GF-D8 (cell line): ENCODE measurements at places on chromosomes 6 and 20.

GRCh38 chr20:62104791-62105345 lies 17.4 kb upstream of the LSM14B start:
- DNase-seq, result no peak

DNA sequence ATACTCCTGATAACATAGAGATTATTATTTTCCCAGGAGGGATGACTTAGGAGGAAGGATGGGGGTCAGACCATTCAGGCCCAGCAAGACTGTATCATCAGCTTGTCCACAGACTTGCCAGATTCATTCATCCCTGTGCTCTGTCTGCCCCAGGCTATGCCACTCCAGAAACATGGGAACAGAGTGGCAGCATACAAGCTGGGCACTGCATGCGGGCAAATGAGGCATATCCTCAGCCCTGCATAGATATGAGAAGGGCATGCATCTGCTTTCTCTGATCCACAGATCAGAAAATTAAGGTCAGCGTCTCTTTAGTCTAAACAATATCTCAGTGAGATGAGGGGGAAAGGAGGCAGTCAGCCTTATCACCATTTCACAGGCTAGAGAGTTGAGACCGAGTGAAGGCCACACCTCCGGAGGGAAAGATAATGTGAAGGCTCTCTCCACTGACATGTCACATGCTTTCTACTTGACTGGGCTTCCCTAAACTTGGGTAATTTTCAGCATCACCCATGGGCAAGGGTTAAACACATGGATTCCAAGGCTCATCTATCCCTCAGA lies 140.5 kb downstream of the TFAP2B start:
- DNase-seq, result no peak

DNA sequence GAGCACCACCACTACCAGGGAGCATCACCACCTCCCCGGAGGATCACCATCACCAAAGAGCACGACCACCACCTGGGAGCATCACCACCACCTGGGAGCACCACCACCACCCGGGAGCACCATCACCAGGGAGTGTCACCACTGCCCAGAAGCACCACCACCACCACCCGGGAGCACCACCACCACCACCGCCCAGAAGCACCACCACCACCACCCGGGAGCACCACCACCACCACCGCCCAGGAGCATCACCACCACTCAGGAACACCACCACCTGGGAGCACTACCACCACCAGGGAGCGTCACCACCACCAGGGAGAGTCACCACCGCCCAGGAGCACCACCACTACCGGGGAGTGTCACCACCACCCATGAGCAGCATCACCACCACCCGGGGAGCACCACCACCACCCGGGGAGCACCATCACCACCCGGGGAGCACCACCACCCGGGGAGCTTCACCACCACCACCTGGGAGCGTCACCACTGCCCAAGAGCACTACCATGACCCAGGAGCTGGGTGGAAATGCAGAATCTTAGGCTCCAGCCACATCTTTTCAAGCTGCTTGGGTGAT lies 237.3 kb downstream of the SOD2 start:
- DNase-seq, result no peak

- DNase-seq, result no peak
Observed at GRCh38 chr6:144888621-144889020, 603.5 kb downstream of the UTRN start.

DNA sequence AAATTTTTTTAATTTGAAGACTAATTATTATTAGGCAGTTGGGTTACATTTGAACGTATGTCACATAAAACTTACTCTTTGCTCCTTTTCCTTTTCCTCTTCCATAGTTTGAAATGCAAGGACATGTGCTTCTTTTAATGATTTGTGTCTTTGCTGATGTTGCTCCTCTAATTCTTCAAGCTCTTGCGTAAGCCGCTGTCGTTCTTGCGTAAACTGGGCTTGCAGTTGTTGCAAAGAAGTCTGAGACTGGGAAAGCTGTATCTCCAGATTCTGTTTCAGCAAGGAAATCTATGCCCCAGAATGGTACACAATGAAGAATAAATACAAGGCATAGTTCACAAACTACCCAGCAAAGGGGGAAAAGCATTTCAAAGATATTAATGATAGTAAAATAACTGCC lies 45.1 kb upstream of the MCM9 start:
- DNase-seq, result no peak

DNA sequence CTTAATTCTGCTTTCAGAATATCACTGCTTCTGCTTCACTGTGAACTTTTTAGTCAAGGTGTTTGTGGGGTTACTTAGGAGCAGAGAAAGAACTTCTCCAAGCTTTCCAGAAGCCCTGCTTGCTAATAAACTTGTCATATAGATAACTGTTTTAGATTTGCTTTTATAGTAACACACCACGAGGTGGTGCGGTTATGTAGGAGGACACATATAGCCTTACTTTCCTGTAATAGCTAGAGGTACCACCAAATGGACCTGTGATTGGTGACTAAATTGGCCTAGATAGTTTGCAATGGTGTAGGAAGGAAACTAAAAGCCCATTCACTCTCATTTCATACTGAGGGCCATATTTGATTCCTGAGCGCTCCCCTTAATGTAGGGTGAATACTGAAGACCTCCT lies 52.3 kb upstream of the BCLAF1 start:
- no peak for DNase-seq

GRCh38 chr6:69390125-69390524 lies 406.7 kb downstream of the LMBRD1 start:
- no peak for DNase-seq

DNA sequence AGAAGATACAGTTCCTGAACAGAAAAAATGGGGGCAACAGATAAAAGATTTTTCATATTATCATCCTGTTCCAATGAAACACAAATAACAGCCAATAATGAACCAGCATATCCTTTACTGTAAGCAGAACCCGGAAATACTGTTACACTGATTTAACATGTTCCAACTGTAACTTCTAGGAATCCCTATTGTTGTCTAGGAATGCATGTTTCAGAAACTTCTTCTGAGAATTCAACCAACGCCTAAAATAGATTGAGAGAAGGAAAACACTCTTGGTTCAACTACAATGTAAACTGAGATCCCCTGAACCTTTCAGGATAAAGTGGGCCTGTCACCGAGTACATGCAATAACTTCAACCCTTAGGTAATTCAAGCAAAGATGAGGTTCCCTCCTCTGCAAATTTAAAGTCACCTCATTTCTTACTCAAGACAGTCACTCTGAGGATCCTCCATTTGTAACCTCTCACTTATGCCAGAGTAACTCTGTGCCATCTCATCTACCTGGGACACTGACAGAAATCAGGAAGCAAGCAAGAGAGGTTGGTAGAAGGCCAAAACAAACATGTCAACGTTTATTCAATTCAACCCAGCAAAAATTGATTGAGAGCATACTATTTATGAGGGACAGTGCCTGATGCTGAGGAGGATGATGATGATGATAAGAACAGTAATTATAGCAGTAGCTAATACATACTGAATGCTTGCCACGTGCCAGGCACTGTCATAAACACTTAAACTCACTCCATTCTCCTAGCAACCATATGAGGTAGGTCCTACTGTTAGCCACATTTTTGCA lies 14.1 kb downstream of the UBE3D start:
- DNase-seq, result no peak

DNA sequence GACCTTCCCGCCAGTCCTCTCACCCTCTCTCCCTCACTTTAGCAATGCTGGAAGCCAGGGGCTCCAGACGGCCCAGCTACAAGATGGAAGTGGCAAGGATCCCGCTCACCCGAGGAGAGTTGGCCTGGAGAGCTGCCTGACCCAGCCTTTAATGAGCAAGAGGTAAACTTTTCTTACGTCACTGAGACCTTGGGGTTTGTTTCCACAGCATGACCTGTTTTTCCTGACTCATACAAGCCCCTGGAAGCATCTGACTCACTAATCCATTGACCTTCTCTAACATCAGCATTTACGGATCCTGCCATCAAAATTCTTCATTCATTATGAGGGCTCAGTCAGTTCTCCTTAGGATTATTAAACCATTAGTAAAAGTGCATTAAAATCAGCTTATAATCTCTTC lies 120.4 kb downstream of the MYLK4 start:
- no peak for DNase-seq

DNA sequence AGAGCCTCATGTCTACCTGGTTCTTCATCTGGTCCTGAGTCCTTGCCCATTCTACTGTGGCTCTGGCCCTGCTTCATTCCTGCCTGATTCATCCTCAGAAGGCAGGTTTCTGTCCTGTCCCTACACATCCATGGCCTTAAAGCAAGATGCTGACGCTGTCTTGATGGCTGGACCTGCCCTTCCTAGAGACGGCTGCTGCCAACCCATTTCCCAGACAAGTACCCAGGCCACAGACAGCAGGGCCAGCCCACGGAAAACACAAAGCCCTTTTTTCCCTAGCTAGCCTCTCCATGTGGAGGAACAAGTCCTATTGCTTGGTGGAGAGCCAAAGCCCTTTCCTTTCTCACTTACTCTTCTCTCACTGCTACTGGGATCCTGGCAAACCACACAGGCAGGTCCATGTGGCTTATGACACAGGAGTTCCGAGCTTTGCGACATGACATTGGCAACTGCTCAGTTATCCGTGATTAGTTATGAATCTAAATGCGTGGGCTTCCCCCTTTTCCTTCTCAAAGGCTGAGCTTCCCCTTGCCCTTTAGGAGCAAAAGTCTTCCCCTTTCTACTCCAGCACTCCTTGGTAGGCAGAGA lies 72.9 kb downstream of the SLC22A3 start:
- DNase-seq, result no peak

- DNase-seq, result no peak
Observed at GRCh38 chr20:62949153-62949821, 3.2 kb upstream of the SLC17A9 start.

DNA sequence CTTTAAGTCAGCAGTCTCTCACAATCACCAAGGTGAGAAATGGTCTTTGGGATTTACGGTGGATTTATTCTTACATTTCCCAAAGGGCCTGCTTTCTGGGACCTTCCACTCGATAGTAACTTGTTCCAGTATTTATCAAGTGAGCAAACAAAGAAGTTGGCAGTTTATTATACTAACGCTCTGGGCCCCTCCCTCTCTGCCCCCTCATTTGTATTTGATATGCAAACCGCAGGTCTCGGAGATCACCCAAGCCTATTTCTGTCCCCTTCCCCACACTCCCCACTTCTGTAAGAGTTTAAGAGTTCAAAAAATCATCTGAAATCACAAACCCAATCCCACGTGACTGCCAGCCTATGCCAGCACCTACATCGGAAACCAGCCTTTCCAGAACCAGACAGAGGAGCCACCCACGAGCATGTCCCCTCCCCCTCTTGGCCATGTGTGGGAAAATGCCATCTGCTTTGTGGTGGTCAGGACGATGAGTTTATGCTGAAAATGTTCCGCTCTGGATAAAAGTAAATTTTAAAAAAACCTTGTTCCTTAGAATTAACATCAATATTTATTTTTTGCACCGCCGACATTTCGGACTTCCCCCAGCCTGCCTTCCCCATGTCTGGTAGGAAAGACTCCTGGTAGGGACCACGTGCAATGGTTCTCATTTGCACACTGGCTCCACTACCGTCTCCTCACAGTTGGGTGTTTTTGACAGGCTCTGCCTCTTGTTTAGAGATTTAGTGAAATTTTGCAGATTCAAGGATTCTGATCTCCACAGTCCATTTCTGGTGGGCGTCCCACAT lies 281.0 kb downstream of the TFAP2C start:
- no peak for DNase-seq

GRCh38 chr6:7189101-7189758 lies 81.5 kb downstream of the RREB1 start:
- DNase-seq, result no peak

GRCh38 chr6:54244430-54244829 lies 63.8 kb upstream of the TINAG start:
- no peak for DNase-seq

GRCh38 chr6:20605061-20605460 lies 70.8 kb downstream of the CDKAL1 start:
- DNase-seq, result no peak

- DNase-seq, result no peak
Observed at GRCh38 chr20:61924211-61924857, 141.3 kb downstream of the TAF4 start.

GRCh38 chr6:129903082-129903481 lies 42.0 kb upstream of the TMEM244 start:
- no peak for DNase-seq

DNA sequence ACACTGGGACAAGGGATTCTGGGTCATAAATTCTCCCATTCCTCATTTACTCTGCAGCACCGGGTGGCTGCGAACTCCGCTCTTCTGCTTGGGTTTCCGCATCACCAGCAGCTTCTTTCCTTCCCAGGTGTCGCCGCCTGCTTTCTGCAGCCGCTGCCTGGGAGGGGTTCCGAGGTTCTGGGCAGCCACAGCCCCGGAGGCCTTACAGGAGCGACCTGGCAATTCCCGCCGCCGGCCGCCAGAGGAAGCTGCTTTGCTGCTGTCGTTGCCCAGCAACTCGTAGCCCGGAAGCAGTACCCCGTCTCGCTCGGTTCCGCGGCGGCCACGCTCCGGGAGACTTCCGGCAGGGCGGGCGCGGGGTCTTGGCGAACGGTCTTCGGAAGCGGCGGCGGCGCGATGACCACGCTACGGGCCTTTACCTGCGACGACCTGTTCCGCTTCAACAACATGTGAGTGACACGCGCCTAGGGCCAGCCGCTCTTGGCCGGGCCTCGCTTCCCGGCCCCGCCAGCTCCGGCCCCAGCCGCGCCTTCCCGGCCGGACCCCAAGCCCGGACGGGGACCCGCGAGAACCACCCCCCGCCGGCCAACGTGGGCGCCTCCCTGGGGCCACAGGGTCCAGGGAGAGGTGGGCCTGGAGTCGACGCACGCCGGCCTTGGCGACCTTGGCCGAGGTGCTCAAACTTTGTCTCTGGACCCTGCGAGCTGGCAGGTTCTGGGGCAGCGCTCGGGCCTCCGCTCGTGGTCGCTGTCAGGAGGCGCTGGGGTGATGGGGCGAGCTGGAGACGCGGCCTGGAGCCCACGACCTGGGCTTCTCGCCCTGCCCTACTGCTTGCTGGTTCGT lies at the start of gene NAA20:
TSS of gene NAA20 (plus strand) at position 362 of the 843 bp plus-strand sequence. CDS start at position 397, 35 bp downstream.
- peak; percentile 81 for DNase-seq

GRCh38 chr6:39231521-39232243 lies 2.4 kb upstream of the KCNK5 start:
- no peak for DNase-seq

- no peak for DNase-seq
Observed at GRCh38 chr6:151068761-151069312, 170.9 kb upstream of the AKAP12 start.

DNA sequence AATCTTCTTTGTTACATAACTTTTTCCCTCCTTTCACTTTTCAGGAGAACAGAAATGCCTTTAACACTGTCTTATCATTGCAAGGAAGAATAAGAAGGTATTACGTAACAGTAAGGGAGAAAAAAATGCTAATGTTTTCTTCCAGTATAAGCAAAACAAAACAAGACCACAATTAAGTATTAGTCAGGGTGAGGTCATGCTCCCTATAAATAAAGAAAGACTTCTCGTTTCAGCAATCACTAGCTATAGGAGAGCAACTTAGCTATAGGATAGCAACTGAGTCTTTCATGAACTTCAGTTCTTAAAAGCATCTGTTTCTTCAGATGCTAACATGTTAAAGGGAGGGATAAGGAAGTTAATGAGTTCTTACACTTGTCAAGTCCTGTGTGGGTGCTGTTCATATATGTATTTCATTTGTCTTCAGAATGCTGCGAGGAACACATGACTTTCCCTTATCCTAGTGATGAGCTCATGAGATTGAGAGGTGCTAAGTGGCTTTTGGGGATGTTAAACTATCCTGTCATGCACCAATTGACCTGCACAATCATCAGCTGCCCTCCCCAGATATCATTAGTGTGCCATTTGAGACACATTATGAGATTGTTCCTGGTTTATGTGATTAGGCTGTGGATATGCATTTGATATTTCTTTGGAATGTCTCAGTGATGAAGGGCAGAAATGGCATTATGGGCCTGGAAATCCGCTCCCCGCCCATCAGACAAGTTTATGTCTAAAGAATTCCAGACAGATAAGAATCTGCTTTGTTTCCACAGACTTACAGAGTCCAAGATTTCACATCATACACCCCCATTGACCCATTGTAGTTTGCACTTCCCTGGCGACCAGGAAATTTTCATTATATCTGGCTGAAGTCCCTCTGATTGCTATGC lies 37.5 kb downstream of the LAMA4 start:
- no peak for DNase-seq
